ENCODE measurements at places on chromosomes 11 and 22.

DNA sequence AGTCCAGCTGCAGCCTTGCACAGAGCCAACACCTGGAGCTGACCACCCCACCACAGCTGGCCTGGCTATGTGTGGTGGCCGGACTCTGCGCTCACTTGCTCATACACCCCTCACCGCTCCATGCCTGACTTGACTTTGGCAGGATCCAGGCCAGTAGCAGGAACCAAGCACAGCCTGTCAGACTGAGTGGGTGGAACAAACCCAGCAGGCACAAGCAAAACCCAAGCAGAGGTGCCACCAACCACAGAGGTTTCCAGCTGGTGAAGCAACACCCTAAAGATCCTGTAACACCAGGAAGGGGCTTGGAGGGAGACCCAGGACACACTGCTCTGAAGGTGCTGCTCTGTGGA lies 44.9 kb upstream of the WNT11 start:
- DNase-seq, result no peak

DNA sequence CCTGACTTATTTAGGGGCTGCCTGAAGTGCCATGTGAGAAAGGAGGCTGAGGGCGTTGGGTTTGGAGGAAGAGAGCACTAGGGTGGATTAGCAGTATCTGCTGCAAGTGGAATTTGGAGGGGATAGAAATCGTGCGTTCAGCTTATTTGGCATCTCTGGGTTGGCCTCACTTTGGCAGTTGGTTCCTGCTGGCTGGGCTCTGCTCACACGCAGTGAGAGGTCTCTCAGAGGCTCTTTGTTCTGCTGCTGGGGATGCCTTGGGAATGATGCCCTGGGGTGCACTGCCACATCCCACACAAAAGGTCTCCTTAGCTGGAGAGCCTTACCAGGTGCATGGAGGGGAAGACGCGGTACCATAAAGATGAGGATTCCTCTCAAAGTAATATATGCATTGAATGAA lies 17.7 kb upstream of the MICAL2 start:
- no peak for DNase-seq

GRCh38 chr11:67006029-67006884 lies 16.7 kb upstream of the SYT12 start:
- DNase-seq, result peak; percentile 97

DNA sequence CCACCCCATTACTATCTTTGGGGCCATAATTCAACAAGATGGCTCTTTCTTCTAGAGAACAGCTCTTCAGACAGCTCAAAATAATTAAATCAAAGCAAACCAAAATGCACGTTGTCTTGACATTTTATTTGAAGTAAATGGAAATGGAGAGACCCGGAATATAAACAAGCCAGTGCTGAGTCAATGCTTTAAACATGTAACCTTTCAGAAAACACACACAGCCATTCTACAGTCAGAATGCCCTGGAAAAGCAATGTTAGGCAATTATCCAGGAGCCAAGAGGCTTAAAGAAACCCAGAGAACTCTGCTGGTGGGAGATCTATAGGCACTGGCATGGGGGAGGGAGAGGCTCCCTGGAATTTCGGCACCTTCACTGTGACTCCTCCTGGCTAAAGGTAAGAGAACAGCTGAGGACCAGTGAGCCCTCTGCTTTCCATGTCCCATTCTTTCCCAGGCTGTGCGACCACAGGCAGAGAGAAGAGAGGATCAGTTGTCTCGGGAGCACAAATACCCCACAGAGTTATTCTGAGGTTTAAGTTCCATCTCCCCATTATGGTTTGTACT lies 254.0 kb upstream of the CCDC90B start:
- no peak for DNase-seq

DNA sequence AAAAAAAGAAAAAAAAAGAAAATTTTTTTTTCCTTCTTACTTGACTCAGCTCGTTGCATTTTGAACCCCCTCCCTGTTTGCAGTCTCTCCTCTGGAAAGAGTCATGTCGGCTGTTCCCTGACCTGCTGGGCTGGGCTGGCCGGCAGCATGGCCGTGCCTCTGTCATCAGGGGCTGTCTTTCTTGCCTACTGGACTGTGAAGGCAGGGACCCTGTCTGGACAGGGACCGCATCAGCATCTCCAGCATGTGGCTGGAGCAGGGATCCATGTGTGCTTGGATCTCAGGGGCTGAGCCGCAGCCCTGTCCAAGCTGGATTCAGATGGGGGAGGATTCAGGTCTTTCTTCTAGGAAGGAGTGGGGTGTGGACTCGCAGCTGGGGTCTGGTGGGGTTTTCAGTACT lies 15.5 kb downstream of the FBLN1 start:
- no peak for DNase-seq

DNA sequence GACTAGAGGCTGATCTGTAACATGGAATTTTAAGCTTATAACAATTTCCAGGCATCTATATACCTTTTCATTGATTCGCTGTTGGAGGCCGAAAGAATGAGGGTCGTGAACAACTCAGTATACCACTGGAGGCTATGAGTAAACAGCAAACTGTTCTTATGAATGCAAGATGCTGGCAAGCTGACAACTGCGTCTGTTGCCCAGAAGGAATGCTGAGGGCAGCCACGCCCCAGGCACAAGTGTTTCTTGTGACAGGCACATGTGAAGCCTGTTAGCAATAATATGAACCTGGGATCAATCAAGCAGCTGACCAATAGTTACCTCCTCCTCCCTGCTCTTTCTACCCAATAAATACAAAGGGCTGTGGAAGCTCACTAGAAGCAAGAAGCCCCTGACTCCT lies 15.3 kb downstream of the RTCB start:
- DNase-seq, result no peak

DNA sequence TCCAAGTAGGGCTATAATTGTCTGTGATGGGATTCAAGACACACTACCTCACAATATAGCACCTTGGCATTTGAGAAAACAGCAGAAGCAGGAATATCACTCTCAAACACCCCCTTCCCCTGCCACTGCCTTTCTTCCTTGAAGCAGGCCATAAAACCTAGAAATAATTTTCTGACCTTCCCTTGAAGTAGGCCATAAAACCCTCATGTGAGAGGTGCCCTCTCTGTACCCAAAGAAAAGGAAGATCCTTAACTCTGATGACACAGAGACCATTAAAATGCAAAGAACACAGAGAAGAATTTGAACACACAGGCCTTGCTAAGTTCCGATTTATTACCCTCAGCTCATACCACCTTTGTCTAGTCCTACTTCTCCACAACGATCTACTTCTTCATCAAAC lies 631.7 kb upstream of the CADM1 start:
- no peak for DNase-seq

- DNase-seq, result no peak
Observed at GRCh38 chr11:122727101-122727929, 71.8 kb downstream of the UBASH3B start.

DNA sequence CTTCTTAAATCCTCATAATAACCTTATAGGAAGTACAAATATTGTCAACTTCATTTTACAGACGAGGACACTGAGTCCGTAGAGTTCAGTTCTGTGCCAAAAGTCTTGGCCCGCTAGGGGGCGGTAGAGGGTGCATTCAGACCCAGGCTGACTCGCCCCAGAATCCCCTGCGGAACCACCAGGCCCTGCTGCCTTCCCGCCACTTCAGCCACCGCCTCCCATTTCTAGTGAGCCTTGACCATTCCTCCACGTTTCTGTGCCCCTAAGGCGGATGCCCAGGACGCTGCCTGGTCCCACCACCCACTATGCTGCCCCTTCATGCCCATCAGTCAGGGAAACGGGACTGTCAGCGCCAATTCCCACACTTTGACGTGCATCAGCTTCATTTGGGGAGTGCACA lies 19.1 kb downstream of the SYT13 start:
- DNase-seq, result peak; percentile 81

- DNase-seq, result no peak
Observed at GRCh38 chr11:75398906-75399305, 412 bp upstream of the RPS3 start.

DNA sequence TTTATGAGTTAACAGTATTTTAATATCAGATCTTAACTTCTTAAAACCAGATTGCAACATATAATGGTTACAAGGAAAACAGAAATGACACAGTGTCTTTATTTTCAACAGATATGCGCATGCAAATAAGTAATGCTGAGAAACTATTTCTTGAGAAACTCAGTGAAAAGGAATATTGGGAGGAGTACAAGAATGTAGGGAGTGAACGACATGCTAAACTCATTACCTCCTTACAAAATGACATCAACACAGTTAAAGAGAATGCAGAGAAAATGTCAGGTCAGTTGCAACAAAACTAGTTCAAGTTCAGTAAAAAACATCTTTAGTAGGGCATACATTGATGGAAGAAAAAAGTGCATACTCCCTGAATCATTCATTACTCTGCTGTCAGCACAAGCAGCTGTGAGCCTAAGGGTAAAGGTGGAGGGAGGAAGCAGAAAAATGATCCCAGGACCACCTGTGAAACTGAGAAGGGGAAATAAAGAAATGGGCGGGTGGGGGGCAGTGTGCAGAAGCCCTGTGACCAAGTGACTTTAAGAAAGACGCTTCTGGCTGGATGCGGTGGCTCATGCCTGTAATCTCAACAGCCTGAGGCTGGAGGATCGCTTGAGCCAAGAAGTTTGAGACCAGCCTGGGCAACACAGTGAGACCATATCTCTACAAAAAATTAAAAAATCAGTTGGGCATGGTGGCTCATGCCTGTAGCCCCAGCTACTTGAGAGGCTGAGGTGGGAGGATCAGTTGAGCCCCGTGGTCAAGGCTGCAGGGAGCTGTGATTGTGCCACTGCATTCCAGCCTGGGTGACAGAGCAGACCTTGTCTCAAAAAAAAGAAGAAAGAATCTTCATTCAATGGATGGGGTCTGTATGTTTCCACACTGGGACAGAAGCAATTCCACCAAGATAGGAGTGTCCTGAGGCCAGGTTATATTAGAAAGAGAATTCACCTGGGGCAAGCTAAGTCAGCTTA lies 31.2 kb downstream of the CCDC83 start:
- DNase-seq, result no peak

DNA sequence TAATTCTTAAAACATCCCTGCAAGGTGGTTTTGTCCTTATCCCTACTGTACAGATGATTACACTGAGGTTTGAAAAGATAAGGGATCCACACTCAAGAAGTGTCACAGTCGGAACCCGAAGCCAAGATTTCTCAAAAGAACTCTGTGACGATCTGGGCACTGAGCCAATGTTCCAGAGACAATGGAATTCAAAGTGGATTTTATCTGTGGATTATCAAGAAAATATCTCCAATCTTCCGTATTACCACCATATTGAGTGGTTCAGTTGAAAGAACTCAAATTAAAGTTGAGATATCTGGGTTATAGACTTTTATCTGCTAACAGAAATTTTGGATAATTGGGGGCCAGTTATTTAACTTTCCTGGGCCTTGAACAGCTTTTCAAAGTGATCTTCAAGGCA lies 100.0 kb upstream of the GRAMD1B start:
- DNase-seq, result no peak

- DNase-seq, result no peak
Observed at GRCh38 chr22:27517361-27518155, 284.0 kb downstream of the MN1 start.

DNA sequence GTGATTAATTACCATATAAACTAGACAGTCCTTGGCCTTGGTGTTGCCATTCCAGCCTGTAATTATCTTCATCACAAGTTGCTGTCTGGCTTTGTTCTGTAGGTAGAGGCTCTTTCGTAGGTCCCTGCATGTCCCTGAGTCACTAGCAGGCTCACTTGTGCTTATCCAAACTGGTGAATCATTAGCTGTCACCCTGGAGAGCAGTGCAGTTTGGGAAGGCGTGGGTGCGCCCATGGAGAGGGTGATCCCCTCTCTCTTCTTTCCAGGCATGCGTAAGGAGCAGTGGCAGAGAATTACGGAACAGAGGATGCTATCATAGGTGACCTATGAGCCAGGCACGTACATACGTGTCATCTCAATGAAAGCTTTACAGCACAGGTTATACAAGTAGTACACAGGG lies 11.0 kb upstream of the EHF start:
- peak; percentile 48 for DNase-seq

DNA sequence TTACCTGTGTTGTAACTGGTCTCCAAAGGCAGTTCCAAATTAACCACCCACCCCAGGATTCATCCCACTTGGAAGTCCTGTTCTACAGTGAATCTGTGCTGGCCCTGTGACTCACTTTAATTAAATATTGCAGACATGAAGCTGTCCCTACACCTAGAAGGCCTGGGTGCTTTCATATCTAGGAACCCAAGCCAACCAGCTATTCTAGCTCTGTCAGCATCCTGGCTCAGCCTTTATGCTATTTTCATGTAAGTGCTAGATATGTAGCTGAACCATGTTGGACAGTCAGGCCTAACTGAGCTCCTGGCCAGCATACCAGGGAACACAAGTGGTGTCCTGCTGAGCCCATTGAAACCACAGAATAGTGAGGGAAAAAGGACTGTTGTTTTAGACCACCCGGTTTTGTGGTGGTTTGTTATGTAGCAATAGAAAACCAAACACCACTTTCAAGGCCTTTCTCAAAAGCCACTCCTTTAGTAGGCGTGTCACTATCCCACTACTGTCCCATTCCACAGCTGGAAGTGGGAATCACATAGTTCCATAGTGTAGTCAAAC lies 30.3 kb downstream of the CNTF start:
- DNase-seq, result no peak

GRCh38 chr11:122131126-122131525 lies 15.1 kb upstream of the BLID start:
- DNase-seq, result no peak

- DNase-seq, result no peak
Observed at GRCh38 chr11:8056810-8057463, 24.1 kb upstream of the TUB start.

DNA sequence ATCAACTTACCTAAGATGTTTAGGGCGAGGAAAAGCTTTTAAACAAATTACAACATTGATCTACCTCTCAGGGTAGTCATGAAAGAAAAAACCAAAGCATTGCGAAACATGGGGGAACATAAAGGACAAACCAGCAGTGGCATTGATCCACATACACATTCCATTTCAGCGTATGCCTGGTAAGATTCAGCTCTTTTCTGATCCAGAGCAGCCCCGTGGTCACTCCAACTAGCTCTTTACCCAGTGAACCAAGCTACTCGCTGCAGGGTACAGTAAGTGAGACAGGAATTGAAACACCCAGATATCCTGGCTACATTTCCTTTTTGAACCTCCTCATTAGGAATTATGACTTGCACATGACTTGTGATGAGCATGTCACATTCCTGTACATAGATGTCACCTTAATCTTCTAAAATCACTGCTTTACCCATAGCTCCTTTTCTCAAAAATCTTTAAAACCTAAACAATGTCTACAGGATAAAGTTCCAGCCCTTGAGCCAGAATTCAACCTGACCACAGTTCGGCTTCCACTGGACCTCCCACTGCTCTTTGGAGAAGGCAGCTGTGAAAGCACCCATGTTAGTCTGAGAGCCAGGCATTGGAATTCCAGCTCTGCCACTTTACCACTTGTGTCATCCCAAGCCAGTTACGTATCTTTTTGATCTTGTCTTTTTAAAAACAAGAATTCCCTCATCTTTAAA lies 42.9 kb upstream of the AKIP1 start:
- DNase-seq, result no peak

DNA sequence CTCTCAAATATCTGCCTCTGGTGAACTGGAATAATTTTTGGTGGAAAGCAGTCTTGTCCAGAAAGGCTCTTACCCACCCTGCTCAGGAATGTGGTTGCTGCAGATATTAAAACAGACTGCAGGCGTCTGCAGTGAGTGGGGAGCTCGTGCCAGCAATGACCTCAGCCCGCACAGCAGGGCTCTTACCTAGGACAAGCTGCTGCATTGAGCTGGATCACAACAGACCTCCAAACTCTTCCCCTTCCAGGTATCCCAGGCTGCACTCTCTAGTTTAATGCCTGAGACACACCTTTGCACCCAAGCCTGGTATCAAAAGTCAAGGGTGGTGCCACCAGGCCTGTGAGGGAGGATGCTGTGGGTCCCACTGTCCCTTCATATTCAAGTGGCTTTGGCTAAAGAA lies 69.7 kb upstream of the CDON start:
- DNase-seq, result no peak

GRCh38 chr11:67264260-67264659 lies 2.0 kb upstream of the GRK2 start:
- no peak for DNase-seq
